Activated naive CD8-positive, alpha-beta T cell treated with anti-CD3 and anti-CD28 coated beads for 36 hours (primary cell): ENCODE measurements at places on chromosomes 16 and 17. TPM values are rescaled to one million over a fixed set of nuclear protein-coding genes. Genes with fewer than 3 reads are reported as not detected.

GRCh38 chr16:84115919-84116719, 623 bp downstream of the MBTPS1 start:
- DNase-seq = no peak

- DNase-seq = no peak
Measured at GRCh38 chr17:29195465-29196081, 15.4 kb upstream of the MYO18A start.

DNA sequence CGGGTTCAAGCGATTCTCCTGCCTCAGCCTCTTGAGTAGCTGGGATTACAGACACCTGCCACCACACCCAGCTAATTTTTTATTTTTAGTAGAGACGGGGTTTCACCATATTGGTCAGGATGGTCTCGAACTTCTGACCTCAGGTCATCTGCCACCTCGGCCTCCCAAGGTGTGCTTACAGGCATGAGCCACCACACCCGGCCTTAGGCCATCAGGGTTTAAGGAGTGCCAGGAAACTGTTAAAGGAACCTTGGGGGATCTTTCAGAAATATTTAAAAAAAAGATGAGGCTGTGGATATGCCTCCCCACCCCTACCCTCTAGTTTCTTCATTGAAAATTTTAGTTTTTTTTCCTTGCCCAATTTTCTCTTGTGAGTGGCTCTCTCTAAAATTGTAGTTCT, 31.4 kb upstream of the UBE2G1 start:
- no peak for DNase-seq

DNA sequence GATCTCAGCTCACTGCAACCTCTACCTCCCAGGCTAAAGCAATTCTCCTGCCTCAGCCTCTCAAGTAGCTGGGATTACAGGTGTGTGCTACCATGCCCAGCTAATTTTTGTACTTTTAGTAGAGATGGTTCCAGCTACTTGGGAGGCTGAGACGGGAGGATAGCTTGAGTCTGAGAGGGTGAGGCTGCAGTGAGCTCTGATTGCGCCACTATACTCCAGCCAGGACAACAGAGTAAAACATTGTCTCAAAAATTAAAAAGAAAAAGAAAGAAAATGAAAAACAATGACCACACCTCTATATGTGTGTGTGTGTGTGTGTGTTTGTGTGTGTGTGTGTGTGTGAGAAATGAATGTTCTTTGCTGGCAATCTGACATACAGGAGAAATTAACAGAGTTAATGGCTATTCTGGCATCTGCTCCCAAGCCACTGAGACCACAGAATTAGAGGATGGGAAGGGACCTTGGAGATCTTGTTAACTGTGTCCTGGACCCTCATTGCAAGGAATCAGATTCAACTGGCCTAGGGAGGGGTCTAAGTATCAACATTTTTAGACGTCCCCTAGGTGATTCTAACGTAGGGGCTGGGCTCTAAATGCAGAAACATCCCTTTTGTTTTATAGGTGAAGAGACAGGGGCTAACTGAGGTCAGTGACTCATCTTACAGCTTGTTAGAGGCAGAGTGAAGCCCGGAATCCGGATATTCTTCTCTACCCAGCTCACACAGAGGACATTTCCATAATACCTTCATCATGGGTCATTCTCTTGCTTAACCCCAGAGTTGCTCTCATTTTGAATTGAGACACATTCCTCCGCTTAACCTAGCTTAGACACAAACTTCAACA, 16.4 kb upstream of the MARCHF10 start:
- DNase-seq = no peak

- DNase-seq = no peak
Measured at GRCh38 chr17:13933441-13934276, 135.6 kb upstream of the COX10 start.

DNA sequence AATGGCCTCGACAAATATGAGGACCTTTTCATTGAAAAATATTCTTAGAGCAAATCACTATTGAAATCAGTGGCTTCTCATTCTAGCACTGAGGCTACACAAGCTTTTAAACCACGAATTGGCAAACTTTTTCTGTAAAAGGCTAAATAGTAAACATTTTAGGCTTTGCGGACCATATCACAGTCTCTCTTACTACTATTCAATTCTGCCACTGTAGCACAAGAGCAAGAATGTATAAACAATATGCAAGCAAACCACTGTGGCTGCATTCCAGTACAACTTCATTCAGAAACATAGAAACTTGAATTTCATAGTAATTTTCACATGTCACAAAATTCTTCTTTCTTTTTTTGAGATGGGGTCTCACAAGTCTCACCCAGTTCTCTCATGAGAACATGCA, 49.1 kb downstream of the PHLPP2 start:
- DNase-seq = no peak

GRCh38 chr16:10808218-10808617, 10.4 kb downstream of the TVP23A start:
- DNase-seq = no peak

DNA sequence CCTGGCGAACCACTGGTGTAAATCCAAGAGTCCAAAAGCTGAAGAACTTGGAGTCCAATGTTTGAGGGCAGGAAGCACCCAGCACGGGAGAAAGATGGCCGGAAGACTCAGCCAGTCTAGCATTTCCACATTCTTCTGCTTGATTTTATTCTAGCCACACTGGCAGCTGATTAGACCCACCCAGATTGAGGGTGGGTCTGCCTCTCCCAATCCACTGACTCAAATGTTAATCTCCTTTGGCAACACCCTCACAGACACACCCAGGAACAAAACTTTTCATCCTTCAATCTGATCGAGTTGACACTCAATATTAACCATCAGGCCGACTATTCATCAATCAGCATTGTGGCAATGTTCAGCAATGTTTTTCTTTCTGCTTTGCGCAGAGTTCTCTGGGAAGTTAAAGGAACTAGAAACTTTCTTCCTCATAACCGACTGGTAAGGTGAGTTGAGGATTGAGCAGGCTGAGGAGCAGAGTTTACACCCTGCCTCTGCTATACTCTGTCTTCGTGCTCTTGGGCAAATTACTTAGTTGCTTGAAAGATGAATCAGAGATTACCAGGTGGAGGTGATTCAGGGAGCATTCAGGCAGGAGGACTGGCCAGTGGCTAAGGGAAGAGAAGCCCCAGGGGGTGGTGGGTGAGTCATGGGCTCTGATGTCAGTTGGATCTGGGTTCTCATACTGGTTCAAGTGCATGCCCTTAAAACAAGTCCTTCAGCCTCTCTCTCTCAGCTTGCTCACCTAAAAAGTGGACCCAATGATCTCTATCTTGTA, 28.2 kb upstream of the BRD7 start:
- no peak for DNase-seq

GRCh38 chr16:81730090-81731051, 48.7 kb upstream of the PLCG2 start:
- DNase-seq = peak; percentile 73

DNA sequence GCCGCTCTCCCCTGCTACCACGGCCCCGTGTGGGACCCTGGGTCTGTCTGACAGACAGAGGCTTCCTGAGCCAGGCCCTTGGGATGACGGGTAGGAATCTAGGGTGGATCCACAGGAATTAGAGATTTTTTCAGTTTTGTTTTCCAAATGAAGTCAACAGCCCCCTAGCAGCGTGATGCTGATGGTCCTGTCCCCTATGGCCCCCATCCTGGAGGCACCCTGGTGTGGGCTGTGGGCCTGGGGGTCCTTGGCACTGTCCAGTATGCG, 15.5 kb downstream of the CENPX start:
- DNase-seq = no peak

DNA sequence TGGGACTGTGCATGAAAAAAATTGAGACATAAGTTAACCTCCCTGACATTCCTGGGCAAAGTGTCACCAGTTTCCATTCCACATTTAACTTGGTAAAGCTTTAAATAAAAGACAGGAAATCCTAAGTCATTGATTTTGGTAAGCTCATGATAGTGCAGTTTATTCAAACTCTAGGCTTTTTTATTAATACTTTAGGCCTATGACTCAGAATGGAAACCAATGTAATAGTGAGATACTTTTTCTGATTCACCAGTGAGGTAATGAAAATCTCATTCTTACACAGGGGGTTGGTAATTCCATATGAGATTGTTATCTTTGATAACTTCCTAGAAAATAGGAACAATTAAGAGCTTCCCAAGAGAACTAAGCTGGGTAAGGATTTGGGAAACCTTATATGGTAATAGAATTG, 91.1 kb downstream of the NLK start:
- DNase-seq = no peak

GRCh38 chr17:61635913-61636432, 45.0 kb upstream of the NACA2 start:
- peak; percentile 18 for DNase-seq

DNA sequence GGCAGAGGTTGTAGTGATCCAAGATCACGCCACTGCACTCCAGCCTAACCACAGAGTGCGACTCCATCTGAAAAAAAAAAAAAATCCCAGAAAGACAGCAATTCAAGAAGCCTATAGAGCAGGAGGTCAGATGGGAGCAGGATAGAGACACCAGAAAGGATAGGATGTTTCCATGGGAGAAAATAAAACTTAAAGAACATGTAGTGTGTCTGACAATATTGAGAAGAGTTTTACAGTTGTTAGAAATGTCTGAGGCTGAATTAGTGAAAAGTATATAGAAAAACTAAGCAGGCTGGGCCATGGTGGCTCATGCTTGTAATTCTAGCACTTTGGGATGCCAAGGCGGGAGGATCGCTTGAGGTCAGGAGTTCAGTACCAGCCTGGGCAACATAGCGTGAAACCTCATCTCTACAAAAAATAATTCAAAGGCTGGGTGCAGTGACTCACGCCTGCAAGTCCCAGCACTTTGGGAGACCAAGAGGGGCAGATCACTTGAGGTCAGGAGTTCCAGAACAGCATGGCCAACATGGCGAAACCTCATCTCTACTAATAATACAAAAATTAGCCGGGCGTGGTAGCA, 15.3 kb upstream of the TRIM37 start:
- no peak for DNase-seq

- no peak for DNase-seq
Measured at GRCh38 chr16:11133344-11133943, 122.6 kb downstream of the SOCS1 start.

DNA sequence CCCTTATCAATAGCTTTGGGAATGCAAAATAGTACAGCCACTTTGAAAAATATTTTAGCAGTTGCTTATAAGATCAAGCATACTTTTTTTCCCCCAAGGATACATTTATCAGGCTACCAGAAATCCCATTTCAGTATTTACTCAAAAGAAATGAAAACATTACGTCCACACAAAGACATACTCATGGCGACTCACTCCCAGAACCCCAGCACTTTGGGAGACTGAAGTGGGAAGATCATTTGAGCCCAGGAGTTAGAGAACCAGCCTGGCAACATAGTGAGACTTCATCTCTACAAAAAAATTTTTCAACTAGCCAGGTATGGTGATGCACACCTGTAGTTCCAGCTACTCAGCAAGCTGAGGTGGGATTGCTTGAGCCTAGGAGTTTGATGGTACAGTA, 5.9 kb downstream of the SKA2 start:
- DNase-seq = no peak

GRCh38 chr17:14715561-14715960, 414.7 kb downstream of the HS3ST3B1 start:
- no peak for DNase-seq

DNA sequence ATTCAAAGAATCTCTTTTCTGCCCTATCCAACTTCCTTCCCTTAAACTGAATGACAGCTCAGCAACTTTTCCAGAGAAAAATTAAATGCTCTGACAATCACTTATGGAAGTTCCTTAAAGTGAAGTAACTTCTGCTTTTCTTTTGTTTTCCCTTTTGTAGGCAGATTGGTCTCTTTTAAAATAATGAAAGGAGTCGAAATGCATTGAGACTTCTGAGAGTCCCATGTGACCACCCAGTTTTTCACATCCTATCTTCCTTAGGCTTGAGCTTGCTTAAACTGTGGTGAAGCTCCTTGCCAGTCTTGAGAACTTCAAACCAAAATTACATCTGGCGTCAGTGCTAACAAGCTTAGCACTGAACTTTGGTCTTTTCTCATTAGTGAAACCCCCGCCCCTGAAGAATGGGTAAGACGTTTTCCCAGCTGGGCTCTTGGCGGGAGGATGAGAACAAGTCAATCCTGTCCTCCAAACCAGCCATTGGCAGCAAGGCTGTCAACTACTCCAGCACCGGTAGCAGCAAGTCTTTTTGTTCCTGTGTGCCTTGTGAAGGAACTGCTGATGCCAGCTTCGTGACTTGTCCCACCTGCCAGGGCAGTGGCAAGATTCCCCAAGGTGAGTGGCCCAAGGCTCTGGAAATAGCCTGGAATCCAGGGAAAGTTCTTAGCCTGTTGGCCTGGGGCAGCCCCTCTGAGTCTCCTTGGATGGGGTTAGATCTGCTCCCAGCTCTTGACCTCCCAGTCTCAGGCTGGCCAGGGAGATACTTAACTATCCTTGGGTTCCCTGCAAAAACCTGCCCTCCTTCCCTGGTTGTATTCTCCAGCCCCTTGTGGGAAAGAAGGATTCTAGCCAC, 1.2 kb downstream of the TMEM106A start:
- no peak for DNase-seq

GRCh38 chr16:3637371-3637923, 17.0 kb upstream of the DNASE1 start:
- no peak for DNase-seq

GRCh38 chr16:85048921-85049562, 21.4 kb downstream of the KIAA0513 start:
- no peak for DNase-seq

DNA sequence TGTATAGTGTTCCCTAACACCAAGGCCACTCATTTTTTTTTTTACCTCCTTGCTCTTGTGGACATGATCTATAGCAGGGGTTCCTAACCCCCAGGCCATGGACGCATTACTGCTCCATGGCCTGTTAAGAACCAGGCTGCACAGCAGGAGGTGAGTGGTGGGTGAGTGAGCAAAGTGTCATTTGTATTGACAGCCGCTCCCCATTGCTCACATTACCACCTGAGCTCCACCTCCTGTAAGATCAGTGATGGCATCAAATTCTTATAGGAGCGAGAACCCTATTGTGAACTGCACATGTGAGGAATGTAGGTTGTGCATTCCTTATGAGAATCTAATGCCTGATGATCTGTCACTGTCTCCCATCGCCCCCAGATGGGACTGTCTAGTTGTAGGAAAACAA, 342.0 kb downstream of the SOX9 start:
- no peak for DNase-seq

- DNase-seq = peak; percentile 83
Measured at GRCh38 chr16:23504453-23505179, 5.7 kb downstream of the GGA2 start.

GRCh38 chr17:7882068-7882467, 6.5 kb upstream of the CHD3 start:
- DNase-seq = no peak

- DNase-seq = no peak
Measured at GRCh38 chr16:51404386-51404785, 253.3 kb upstream of the SALL1 start.

- no peak for DNase-seq
Measured at GRCh38 chr17:66025551-66025950, 166.4 kb downstream of the CEP112 start.

GRCh38 chr16:586047-586644, 3.7 kb upstream of the RAB40C start:
- no peak for DNase-seq

TEX14 gene
- total RNA-seq = 0.14 TPM

SPNS3 gene
- 14.3 TPM for total RNA-seq

SULT1A4 gene
- 1.6 TPM for total RNA-seq

KRTAP1-1 gene
- not detected for total RNA-seq

SDK2 gene
- 1.4 TPM for total RNA-seq

ABCC11 gene
- 0.16 TPM for total RNA-seq

LGALS9B gene
- not detected for total RNA-seq

RBFOX1 gene
- total RNA-seq = not detected

CBLN1 gene
- not detected for total RNA-seq

RHBDL3 gene
- 0.06 TPM for total RNA-seq

CD300E gene
- not detected for total RNA-seq

KRT222 gene
- total RNA-seq = not detected
